Anterior cingulate cortex (tissue), 58 donors: ENCODE measurements at places on chromosomes 6 and 20.
A peak's percentile ranks its signal among the peaks of the same experiment; 100 is the strongest.

DNA sequence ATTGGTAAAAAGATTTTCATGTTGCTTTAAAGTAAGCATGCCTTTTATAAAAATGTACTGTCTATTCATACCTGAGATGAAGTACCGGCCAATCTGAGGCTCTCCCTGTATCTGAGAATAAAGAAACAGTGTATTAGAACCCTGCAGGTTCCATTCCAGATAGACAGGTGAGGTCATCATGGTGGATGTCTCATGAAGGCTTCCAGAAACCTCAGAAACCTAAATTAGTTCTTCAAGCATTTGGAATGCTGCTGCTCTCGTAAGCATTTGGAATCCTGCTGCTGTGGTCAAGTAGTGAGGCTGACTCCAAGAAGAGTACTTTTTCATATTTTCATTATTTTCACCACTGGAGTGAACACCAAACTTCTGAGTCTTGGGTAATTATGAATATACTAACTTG, 642.3 kb downstream of the MAFB start:
- DNase-seq: no peak

DNA sequence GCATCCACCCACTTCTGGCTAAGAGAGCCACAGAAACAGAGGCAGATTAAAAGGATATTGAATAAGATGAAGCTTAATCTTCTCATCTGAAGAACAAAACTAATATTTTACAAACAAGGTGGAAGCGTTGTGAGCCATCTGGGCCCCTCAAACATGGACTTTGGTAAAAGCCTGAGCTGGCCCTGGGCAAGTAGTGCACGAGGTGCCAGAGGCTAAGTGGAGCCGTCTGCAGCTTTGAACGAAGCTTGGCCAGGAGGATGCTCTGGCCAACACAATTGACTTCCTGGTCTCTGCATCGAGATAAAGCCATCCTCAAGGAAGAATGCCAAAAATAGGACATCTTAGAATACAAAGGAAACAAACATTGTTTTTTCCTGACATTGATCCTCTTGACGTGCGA, 53.2 kb upstream of the PLEKHG1 start:
- no peak for DNase-seq

- DNase-seq: no peak
Measured at GRCh38 chr20:49318430-49319207, 40.8 kb upstream of the ZNFX1 start.

GRCh38 chr6:110661414-110661813, 153.9 kb downstream of the CDK19 start:
- DNase-seq: no peak

GRCh38 chr6:155182103-155182502, 81.7 kb upstream of the CLDN20 start:
- DNase-seq: no peak

GRCh38 chr6:106913111-106913510, 61.4 kb downstream of the CD24 start:
- no peak for DNase-seq

GRCh38 chr20:44070139-44070900, 116.7 kb downstream of the JPH2 start:
- DNase-seq: no peak

GRCh38 chr6:30813631-30814145, 69.3 kb upstream of the IER3 start:
- DNase-seq: no peak

DNA sequence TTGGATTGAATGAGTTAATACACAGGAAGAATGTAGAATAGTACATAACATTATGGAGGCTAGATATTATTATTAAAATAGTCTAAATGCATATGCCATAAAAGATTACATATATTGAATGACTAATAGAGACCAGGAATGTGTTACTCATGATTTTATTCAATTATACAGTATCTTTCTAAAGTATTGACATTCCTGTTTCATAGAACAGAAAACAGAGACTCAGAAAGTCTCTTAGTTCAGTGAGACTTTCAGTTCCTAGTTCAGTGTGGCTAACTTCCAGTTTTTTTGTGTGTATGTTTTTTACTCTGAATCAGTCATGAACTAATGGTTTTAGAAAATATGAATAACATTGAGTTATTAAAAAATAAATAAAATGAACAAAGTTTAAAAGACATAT, 34.6 kb upstream of the TMEM244 start:
- DNase-seq: no peak

GRCh38 chr6:12657884-12658283, 58.7 kb upstream of the PHACTR1 start:
- no peak for DNase-seq

DNA sequence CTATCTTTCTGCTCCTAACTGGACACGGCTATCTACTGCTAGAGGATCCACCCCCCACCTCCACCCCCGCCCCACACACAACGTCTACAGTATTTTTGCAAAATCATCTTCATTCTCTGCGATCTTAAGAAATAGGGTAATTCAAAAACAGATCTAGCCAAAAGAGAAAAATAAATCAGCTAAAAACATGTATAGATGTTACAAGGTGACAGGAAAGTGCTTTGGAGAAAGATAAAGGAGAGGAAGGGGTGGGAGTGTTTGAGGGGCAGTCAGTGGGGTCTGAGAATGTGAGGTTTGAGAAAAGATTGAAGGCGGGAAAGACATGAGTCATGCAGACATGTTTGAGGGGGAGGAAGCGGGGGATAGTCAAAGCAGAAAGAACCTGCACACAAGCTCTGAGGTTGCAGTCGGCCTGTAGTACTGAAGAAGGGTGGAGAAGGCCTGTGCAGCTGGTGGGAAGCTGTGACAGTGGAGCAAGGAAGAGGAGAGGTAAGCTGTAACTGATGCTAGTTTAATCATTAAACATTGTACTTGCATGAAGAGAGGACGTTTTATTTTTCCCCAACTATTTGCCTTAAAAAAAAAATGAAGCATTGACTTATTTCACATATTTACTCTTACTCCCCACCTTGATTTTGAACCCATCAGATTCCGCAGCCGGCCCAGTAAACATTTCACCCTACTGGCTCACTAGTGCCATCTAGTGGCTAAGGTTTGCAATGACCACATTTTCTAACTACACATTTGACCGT, 332.6 kb downstream of the ADGRB3 start:
- peak; percentile 30 for DNase-seq

DNA sequence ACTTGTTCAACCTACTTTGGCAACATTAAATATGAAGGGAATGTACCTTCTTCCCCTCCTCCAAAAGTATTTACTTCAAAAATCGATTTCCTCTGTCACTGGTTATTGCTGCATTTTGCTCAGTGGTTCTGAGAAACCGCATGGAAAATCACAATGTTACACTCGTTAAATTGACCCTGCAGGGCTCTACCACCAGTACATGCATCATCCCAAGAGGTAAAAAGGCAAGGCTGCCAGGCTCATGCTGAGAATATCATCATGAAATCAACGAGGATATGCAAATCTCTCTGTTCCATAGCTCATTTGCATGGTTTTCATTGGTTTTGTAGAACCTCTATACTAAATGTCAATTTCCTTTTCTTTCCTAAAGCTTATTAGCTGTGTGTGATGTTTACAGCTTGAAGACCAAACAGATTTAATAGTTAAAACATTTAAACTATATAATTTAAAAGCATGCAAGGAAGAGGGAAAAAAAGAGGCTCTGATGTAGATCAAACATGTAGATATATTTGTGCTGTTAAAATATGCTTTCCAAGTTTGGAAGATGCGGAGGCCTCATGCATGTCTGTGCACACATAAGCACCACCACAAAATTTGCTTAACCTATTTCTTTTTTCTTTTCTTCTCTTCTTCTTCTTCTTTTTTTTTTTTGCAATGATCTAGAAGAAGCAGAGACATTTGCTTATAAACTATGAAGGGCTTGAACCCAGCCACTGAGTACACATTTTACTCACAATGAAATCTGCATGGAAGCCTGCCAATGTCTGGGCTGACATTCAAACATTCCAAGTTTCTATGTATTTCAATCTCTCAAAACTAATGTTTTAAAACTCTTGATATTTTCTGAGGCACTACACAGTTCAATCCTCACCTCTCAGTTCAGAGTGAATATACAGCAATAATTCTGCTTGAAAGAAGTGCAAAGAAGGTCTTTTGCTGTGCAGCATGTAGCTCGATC, 194.0 kb downstream of the GMPR start:
- no peak for DNase-seq

DNA sequence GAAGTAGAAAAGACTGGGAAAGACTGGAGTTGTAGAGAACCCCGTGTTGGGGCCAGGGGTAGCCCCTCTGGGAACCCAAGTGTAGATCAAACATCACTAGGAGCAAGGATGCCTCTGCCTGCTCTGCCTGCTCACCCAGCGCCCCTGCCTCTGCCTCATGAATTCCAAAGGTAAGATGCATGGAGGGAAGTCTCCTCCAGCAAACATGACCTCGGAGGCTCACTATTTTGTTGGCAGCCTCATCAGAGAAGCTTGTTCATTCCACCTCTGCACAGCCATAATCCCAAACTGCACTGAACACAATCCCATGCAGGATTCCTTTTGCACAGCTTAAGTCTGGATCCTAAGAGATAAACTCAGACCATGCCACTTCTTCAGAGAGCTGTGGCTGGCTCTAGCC, 4.9 kb downstream of the FRS3 start:
- no peak for DNase-seq

GRCh38 chr6:145656128-145656527, 79.2 kb downstream of the EPM2A start:
- DNase-seq: no peak

DNA sequence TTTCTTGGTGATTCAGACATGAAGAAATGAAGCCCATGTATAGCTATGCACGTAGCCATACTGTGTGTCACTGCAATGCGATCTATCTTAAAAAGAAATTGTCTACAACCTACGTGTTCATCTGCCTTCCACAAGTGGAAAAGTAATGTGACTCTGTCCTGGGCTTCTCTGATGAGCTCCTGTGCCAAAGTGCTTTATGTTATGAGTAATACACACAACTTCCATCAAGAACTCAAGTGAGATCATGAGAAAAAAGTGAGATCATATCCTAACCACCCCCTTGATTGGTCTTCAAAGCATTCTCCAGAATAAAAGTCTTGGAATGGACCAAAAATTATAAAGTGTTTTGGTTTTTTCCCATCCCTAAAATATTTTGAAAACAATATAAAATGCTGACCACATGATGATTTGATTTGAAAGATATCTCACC, 114.3 kb downstream of the DST start:
- no peak for DNase-seq

- no peak for DNase-seq
Measured at GRCh38 chr6:131555992-131556391, 17.0 kb upstream of the ARG1 start.

- DNase-seq: no peak
Measured at GRCh38 chr6:18289283-18289682, 25.0 kb upstream of the DEK start.

DNA sequence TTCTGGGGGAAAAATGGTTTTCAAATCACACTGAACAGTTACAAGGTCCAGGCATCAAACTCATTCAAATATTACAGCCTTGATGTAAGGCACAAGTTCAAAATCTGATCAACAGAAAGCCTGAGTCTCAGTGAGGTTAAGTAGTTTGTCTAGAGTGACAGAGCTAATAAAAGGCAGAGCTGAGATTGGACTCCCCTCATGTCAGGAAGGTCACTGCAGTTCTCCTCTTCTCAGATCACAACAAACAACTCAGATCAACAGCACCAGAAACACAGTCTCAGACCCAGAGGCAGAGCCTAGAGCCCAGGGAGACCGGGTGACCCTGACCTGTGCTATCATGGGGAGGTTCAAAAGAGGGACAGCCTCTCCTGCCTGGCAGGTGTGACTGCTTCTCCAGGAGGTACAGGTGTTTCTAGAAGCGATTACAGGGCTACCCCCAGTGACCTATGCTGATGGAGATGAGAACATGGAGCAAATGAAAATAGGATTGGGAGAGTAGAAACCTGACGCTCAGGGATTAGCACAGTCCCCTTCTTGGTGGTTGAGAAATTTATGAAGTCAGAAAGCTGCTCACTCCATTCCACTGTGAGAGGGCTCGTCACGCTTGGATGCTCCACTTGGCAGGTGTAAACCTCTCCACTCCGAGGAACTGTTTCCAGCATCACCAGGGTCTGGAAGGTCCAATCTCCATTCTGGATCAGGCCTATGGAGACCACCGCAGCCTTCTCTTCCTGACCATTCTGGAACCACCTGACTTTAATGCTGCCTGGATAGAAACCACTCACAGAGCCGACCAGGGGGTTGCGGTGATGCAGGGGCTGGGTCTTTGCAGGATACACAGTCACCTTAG, 24.3 kb upstream of the HLA-DRB5 start:
- DNase-seq: no peak

DNA sequence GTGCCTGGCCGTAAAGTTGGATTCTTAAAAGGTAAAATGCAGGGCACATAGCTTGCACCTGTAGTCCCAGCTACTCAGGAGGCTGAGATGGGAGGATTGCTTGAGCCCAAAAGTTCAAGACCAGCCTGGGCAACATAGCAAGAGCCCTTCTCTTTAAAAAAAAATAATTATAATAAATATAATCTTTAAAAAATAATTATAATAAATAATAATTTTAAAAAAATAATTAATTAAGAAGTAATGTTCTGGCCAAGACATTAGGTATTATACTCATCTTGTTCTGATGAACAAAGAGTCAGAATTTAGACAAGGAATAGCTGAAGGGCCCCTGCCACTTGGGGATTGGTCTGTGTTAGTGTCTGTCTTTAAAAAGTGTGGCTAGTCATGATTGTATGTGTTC, 13.9 kb downstream of the ENTPD6 start:
- no peak for DNase-seq

DNA sequence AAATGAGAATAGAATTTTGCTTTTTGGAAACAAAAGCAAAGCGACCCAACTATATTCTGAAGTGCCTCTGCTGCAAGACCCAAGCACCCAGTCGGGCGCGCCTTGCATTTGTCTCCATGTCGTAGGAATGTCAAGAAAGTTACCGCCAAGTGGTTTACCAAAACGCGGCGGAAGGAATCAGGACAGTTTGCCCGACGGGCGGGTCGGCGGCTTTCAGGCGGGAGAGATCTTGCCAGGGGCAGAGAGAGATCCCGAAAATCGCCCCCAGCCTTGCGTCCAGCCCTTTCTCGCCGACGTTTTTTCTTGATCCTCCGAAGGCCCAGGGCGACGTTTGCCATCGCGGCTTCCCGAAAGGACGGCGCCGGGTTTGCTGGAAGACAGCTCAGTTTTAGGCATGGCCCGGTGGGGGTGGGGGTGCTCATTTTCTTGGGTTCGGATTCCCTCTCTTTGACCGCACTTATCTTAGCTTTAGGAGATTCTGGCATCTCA, 4.0 kb upstream of the LIN28B start:
- no peak for DNase-seq

DNA sequence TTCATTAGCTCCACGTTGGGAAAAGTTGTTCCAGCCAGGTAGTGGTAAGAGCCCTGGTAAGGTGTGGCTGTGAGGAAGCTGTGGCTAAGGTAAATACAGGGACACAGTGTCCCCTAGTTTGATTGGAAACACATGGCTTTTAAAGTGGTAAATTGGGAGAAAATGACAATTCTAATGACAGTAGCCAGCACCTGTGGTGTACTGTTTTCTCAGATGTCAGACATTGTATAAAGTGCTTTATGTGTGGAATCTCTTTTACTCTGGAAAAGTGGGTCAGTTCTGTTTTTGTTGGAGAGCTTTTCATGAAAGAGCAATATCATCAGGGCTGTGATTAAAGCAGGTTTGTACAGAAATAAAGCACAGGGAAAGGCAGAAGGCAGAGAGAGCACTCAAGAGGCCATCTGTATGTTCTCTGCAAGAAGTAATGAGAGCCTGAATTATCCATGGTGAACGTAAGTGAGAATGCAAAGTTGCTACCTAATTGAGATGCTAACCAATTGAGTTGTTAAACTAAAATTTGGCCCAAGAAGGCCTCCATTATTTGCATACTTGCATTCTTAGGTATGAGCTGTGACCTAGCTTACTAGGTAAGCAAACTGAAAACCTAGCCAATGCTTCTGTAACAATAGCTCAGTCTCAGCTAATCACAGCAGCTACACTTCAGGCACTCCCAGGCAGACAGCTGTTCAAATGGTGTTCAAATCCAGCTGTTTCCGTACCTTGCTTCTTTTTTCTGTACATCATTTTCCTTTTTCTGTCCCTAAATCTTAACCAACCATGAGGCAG, 28.2 kb downstream of the MRAP2 start:
- no peak for DNase-seq
